Tongue (tissue), 3 donors: ENCODE measurements at places on chromosomes 4 and X. TPM values are rescaled to one million over a fixed set of nuclear protein-coding genes. Genes with fewer than 3 reads are reported as not detected.

DNA sequence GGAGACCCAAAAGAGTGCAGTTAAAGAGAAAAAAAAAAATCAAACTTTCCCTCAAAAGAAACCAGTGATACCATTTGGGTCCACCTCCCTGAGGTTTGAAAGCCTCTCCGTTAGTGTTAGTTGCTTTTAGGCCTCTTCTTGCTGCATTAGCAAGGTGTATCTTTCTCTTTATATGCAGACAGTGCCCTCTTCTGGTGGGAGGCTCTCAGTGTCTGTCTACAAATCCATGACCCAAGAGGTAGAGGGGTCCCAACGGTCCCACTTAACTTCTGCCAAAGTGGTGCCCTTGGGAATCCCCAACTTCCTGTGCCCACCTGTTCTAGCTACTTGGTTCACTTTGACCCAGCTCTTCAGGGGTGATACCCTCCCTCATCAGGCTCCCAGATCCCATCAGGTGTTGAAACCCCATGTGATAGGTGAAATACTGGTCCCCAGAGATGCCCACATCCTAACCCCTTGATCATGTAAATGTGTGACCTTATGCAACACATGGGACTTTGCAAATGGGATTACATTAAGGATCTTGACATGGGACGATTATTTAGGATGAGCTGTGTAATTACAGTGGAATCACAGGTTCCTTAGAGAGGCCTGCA is 63.7 kb upstream of the CD99 start:
- DNase-seq, result peak; percentile 65

DNA sequence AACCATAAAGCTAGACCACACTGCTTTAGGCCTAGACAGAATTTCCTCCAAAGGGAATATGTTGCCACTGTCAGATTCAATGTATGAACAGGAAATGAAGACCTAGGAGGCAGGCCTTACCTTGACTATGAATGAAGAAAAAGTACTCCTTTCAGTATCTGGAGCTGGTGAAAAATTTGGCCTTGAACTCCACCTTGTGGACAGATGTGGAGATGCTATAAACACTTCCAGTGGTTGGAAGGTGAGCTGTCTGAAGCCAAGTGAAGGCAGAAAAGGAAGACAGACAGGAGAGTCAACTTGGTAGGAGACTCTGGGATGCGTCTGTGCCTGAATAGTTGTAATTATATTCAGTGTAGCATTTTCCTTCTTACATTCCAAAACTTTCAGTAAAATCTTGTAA is 17.2 kb downstream of the SPIN3 start:
- DNase-seq, result peak; percentile 34

DNA sequence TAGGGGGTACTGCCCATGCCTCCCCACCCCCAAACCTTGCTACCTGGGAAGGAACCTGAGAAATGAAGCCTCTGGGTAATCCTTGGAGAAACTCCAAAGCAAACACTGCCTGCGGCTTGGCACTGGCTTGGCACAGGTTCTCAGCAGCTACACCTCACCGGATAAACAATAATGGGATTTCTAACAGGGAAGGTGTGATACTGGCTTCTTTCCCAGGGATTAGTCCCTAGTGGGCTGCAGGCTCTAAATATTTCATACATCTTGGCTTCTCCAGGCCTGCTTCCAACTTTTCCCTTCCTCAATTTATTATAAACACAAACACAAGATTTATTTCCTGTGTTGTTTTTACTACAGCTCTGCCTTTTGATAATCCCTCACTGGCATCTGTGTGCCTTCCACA is 12.5 kb downstream of the SEC24D start:
- no peak for DNase-seq

The CXCL13 gene
- 0.31 TPM for total RNA-seq

The TMEM271 gene
- total RNA-seq, result 0.41 TPM

The RTL3 gene
- 1.9 TPM for total RNA-seq

DNA sequence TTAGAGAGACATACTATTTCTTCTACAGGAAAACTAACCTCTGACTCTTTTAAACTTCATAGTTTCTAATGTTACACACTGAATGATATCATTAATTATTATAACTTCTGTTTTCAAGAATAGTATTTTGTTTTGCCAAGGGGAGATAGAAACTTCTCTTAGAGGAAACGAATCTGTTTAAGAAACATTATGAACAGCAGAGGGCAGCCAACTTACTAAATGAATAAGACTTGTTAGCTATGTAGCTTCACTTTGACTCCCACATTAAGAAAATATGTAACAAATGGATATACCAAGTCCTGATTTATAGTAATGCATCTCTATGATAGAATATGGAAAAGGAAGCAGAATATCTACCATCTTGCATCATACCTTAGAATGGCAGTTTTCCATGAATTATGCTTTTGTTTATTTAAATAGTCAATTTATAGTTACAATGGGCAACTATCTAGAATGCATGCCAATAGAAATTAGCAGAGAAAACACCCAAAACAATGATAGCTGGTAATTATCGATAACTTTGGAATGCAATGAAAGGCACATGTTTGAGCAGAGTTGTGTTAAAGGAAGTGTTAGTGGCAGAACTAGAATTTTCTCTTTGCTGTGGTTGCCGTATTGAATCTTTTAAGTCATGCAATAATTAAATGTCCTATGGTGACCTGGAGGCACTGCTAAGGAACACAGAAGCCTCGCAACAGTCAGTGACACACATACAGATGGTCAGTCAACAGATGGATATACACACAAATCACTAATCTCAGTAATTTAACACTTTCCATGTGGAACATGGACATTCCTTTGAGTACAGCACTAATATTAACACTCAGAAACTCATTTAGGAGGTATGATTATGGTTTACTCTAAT is 105.7 kb upstream of the PDLIM3 start:
- DNase-seq, result peak; percentile 83
